ENCODE measurements at places on chromosomes 13 and 19. TPM values are rescaled to one million over a fixed set of nuclear protein-coding genes. Genes with fewer than 3 reads are reported as not detected.

Gene SBK2
- total RNA-seq = not detected

Gene ATP4B
- not detected for total RNA-seq

Gene ZNF865
- total RNA-seq = 2.1 TPM

Gene PRR20D
- total RNA-seq = not detected

Gene ZNF888
- 21.3 TPM for total RNA-seq

Gene KANK3
- 8.1 TPM for total RNA-seq

Gene SRRM5
- not detected for total RNA-seq

Gene LGALS13
- total RNA-seq = not detected

Gene GPC6
- total RNA-seq = 126 TPM

Gene LILRB5
- 4.2 TPM for total RNA-seq

Gene CLEC4G
- total RNA-seq = 0.48 TPM

Gene ZNF440
- total RNA-seq = 40.5 TPM

Gene TMEM59L
- 3.9 TPM for total RNA-seq

Gene LILRB3
- total RNA-seq = 2.9 TPM

Gene PNMA8C
- total RNA-seq = 1.6 TPM

Gene IZUMO4
- total RNA-seq = 1.5 TPM

Gene NLRP4
- total RNA-seq = not detected

Gene CCDC70
- total RNA-seq = not detected

Gene FLT3
- 1.0 TPM for total RNA-seq

Gene ZNF506
- total RNA-seq = 71.4 TPM

Gene EFNB2
- total RNA-seq = 31.8 TPM

Gene ATP1A3
- 0.37 TPM for total RNA-seq

Gene FPR3
- 1.0 TPM for total RNA-seq

Gene IGFL4
- 0.21 TPM for total RNA-seq

Gene ZNF560
- total RNA-seq = 0.21 TPM

Gene SYNE4
- total RNA-seq = 0.58 TPM

Gene CYP4F2
- not detected for total RNA-seq

Gene GPR183
- 22.8 TPM for total RNA-seq
